ENCODE measurements at places on chromosomes 7 and 10.

DNA sequence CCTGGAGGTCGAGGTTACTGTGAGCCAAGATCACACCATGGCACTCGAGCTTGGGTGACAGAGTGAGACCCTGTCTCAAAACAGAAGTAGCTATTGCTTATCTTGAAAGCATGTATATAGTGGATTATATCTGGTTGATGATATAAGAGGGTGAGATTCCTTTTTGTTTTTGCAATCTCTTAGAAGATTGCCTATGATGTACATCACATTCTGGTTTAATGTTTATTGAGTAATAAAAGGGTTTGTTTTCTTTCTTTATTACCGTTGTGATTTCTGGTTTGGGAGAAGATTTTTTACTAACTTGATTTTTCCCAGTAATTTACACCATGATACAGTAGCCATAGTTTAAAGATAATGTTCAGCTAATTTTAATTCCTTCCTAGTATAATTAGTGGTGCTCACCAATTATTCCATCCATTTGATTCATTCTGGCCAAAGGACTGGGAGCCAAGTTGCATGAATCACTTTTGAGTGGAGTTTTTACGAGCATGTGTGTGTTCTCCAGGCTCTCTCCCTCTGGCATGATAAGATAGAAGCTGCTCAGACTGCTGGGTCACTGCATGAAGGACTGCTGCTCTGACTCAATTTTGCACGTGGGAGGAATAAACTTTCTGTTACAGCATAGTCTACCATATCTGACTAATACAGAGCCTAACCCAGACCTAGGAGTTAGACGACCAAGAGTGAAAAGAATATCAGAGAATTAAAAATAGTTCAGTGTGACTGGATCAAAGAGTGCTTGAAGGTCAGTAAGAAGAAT is 13.5 kb upstream of the TSPAN13 start:
- peak; percentile 94 for DNase-seq

DNA sequence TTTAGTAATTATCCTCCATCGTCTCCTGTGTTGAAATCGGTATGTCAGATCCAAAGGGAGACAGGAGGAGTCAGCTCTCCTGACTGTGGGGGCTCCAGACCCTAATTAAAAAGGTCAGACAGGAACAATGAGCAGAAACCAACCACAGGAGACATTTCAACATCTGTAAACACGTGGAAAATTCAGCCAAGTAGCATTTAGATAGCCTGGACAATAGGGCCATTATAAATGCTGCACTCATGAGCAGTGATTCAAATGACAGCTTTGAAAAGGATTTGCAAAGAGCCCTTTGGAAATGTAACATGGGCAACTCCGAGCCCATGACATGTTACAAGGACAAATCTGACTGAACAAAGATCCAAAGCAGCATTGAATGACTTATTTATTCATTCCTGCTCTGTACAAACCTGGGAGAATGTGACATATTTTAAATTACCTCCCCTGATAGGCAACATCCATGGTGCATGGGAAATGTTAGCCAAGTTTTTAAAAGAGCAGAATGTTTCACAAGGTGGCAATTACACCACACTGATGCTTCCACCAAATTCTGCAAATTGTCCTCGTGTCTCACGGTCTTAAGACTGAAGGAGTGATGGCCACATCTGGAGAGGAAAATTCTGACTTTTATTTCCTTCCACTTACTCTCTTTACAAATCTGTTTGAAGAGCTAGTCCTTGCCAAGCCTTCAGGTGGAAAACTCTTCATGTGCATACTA is 113.3 kb upstream of the KMT2E start:
- no peak for DNase-seq

- DNase-seq = no peak
These were observed 6.3 kb upstream of the UNCX start for GRCh38 chr7:1226186-1226901.

DNA sequence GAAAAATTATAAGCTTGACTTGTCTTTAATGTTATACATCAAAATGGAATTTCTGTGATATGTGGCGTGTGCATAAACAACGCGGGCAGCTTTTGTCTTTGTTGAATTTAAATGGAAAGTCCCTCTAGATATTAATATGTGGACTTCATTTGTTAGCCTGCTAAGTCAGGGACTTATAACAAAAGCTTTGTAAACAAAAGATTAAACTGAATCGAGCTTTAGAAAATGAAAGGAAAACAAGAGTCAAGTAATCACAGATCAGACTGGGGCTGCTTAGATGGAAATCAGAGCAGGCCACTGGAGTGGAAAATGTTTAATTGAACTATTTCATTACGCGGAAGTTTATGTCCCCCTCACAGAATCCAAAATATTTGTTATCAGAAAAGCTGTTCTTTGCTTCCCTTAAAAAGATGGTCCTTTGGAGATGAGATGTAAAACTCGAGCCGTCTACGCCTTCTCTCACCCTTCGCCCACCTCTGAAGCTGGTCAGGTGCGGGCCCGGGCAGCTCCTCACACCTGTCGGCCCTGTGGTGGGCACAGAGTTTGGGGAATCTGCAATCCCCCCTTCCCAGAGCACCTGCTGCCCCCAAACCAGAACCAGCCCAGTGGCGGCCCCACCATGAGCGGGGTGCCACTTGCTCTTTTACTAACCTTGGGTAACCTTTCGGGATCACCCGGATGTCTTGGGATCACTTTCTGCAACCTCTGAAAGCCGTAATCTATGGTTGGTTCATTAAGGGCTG is 116.2 kb downstream of the EBF3 start:
- DNase-seq = no peak

- peak; percentile 84 for DNase-seq
These were observed 2.0 kb downstream of the ZMIZ1 start for GRCh38 chr10:79070606-79071395.

Data from AG20443 (cell line).